Stimulated activated CD4-positive, alpha-beta T cell treated with anti-CD3 and anti-CD28 coated beads, TNF-alpha, amount 100 ng/mL, for 1 hour (primary cell): ENCODE measurements at places on chromosomes 2 and 18.

GRCh38 chr2:88857951-88858411 is 166.5 kb downstream of the RPIA start:
- no peak for DNase-seq

GRCh38 chr2:200222791-200223190 is 83.7 kb upstream of the SPATS2L start:
- DNase-seq = no peak

DNA sequence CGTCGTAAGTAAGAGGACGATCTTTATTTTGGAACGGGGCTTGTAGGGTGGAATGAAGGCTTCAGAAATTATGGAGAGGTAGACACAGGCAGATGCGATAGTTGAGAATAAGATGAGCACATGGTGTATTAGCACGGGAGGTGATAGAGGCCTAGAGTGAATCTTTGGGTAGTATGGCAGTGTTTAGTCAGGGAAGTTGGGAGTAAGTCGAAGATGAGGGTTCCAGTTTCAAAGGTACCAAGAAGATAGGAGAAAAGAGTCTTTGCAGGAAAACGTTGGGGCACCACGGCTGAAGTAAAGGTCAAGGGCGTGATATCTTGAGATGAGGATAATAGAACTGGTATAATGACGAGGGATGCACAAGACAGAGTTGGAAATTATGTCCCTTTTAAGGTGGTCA is 654 bp downstream of the PIK3C3 start:
- DNase-seq = no peak

- DNase-seq = no peak
Observed at GRCh38 chr18:79422022-79422782, 26.5 kb downstream of the NFATC1 start.

- no peak for DNase-seq
Observed at GRCh38 chr2:3535794-3536681, 16.7 kb upstream of the ADI1 start.

DNA sequence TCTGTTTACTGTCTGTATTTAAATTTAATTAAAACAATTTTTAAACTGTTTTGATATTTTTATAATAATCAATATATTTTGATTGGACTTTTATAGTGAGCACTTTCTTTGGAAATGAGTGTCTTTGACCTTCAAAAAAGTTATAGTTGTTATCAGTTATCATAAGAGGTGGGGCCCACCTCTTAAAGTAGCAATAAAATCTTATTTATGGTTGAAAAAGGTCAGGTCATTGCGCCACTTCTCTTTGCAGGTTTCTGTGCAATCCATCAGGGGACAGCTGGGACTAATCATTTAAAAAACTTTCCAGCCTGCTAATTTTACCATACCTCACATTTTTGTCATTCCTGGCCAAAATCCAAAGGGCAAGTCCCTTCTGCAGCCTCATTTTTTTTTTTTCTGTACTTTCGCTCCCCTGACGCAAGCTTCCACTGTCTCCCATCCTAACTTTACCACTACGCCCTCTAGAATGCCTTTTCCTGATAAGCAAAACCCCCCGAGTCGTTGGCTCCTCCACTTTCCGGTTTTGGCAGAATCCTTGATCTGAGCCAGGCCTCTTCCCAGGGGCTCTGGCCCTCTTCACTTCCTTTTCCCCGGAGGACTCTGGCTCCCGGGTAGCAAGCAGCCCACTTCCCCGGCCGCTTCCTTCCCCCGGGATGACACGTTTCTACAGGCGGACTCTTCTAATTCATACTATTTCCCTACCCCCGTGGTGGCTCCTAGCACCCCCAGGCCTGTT is 1.1 kb upstream of the SEH1L start:
- DNase-seq = no peak
